ENCODE measurements at places on chromosomes 11 and 22. TPM values are rescaled to one million over a fixed set of nuclear protein-coding genes. Genes with fewer than 3 reads are reported as not detected.

The CCDC179 gene
- total RNA-seq = not detected

DNA sequence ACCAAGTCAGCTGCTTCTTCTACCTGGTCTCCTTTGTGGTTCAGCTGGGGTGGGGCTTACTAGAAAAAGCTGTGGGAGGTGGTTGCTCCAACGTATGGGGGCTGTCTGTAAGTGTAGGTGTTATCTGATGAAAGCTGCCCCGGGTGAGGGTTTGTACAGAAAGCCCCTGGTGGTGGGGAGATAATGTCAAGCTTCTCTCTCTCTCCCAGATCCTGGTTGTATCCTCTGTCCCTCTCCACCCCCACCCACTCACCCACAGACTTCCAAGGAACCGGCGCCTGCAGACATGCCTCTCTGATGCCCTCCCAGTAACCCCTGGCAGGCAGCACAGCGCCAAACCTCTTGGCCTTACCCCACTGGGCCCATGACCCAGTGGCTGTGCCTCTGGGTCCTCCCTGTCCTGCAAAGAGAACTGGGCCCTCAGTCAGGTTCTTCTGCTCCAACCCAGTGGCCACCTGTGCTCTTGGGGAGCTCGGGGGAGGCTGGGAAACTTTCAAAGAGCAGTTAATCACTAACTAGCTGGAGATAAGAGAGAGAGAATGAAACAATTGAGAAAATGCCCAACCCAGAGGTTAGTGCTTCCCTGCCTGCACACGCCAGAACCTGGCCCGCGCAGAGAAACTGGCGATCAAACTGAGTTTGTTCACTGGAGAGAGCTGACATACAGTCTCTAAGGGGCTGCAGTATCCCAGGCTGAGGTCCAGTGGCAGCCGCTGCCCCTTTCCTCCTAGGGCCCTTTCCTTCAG is 20.4 kb upstream of the EHF start:
- no peaks in the 10 kb centered on the region for H3K27me3 ChIP-seq
- no peak for DNase-seq
- no peaks in the 10 kb centered on the region for H3K36me3 ChIP-seq
- no peaks in the 10 kb centered on the region for H3K4me1 ChIP-seq

DNA sequence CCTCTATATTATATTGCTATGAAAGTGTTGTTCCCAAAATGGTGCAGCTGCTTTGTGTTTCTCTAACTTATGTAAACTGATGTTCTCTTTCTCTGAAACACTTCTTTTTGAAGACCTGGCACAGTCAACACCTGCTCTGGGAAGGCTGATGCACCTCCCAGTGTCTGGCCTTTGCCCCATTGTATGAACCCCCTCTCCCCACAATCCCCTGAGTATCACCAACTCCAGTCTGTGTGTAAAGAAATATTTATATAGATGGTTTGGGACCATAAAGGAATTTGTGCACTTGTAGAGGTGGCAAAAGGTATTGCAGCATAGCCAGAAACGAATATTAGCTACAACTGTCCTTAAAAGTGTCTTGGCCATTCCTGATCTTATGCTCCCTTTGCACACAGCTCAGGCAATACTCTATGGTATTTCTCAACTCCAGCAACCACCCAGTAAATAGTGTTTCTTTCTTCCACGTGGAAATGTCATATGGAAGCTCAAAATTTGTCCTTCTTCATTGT is 365.2 kb upstream of the DDI1 start:
- H3K27me3 ChIP-seq = no peaks in the 10 kb centered on the region
- H3K4me1 ChIP-seq = no peaks in the 10 kb centered on the region

DNA sequence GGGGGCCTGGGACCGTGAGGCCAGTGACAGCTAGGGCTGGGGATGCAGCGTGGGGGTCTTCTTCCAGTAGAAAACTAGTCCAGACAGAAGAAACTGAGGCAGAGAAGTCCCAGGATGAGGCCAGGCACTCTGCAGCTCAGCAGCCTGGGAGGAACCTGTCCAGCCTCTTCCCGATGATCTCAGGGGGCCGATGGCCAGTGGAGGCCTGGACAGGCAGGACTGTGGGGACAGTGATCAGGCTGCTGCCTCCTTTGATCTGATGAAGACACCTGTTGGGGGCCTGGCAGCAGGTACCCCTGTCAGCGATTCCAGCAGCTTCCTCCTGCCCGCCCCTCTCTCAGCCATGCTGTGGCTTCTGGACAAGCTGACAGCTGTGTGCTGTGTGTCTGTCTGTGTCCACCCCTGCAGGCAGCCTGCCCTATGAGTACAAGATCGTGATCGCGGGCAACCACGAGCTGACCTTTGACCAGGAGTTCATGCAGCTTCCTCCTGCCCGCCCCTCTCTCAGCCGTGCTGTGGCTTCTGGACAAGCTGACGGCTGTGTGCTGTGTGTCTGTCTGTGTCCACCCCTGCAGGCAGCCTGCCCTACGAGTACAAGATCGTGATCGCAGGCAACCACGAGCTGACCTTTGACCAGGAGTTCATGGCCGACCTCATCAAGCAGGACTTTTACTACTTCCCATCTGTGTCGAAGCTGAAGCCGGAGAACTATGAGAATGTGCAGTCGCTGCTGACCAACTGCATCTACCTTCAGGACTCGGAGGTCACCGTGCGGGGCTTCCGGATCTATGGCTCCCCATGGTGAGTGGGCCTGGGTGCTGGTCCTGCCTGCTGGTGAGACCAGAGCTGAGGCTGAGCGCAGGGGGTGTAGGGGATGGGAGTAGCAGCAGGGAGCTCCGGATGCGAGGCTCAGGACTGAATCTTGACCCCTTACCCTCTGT is 62.6 kb downstream of the MPPED1 start:
- DNase-seq = no peak
- H3K27ac ChIP-seq = no peak overlapping the region
- H3K36me3 ChIP-seq = no peaks in the 10 kb centered on the region
- H3K4me3 ChIP-seq = no peak overlapping the region

All from Panc1 (cell line).